ENCODE measurements at places on chromosomes 6 and 20.
A peak's percentile ranks its signal among the peaks of the same experiment; 100 is the strongest.

- no peak for DNase-seq
Observed at GRCh38 chr6:10268611-10269310, 146.1 kb downstream of the TFAP2A start.

DNA sequence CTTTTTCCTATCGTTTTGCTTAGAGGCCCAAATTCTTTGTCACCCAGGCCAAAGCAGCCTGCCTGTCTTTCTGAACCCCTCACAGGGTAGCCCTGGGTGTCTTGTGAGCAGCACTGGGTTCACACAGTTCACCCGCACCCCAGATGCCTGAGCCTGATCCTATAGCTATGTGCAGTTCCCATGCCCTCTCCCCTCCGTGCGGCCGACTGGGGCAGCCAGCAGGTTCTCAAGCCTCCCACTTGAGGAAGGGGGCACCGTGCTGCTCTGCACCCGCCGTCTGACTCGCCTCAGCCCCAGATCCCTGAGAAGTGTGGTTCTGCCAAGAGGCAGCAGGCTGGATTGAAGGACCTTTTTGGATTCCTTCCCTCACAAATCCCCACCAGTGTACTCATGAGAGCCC lies 89.0 kb downstream of the PSMB1 start:
- DNase-seq = no peak

DNA sequence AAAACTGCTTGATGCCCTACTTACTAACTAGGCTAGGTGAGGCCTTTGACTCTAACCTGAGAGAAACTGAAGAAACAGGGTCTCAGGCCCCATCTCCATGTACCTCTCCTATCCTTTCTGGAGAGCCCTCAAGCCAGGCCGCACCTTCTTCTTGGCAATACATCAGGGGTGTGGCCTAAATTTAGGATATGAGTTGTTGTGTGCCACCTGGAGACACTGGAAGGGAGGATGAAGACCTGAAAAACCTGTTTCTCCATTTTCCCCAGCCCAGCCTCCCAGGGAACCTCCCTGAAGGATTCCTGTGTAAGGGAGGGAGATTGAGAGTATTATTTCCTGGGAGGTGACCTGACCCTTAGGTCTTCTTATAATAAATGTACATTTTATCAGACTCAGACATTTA lies 3.1 kb downstream of the LY6G6D start:
- DNase-seq = peak; percentile 91

DNA sequence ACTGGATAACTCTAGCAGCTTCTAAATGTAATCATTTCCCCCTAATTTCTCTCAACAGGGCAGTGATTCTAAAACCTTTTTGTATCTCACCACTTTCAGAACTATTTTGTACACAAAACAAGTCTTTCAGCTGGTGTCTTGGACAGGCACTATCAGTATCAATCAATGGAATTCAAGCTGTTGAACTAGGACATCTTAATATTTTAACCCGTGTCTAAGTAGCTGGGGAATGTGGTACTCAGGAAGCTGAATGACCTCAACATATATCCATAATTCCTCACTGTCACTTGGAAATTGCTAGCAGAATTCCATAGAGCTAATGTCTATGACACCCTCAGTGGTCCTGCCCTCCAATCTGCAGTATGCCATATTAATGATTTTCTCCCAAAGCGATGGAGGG lies 24.5 kb downstream of the ADAT2 start:
- DNase-seq = no peak

DNA sequence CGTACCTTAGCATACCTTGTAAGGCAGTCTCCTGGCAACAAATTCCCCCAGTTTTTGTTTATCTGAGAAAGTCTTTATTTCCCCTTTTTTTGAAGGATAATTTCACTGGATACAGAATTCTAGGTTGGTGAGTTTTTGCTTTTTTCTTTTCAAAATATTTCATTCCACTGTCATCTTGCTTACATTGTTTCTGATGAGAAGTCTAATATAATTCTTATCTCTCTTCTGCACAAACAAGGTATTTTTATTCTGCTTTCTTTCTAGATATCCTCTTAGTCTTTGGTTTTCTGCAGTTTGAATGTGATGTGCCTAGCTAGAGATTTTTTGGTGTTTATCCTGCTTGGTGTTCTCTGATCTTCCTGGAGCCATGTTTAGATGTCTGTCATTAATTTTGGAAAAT lies 57.7 kb upstream of the EZR start:
- no peak for DNase-seq

DNA sequence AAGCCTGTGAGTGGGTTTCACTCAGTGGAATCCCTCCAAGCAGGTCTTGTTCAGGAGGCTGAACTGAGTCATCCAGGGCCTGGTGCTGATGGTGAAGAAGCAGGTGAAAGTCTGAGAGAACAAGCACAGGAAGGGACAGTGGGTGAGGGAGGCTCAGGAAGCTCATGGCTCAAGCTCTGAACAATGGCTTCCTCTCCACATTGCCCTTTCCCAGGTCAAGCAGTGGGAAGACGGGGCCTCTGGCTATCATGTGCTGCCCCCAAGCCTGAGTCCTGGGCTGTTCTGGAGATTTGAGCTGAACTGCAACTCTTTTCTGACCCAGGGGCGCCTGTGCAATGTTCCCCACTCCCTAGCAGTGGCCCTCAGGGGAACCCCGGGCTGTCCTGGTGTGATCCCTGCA lies 3.4 kb downstream of the CST9L start:
- DNase-seq = no peak

DNA sequence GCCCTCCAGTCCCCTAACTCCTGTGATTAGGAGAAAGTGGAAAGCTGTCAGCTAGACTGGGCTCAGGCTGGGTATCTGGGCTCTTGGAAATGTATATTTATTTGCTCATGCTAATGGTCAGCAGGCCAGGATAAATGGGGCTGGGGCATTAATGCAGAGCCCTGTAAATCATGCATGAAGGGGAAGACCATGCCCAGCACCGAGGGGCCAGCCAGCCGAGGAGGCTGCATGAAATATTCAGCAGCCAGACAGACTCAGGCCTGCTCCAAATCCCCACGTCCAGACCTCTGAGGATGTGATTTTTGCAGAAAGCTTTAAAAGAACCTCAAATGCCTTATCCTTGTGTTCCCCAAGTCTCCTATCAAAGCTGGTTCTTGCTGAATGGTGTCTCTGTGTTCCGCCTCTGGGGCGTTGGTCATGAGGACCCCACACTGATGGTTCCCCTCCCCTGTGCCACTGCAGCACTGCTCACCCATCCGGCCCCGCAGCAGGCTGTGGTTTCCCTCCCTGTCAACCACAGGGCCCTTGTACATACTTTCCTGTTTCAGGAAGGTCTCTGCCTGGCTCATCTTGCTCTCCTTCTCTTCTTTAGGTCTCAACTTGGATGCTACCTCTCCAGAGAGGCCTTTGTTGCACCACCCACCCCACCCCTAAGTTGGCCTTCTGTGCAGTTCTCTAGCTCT lies 358.4 kb downstream of the CDH26 start:
- no peak for DNase-seq

GRCh38 chr6:40931931-40932330 lies 107.1 kb downstream of the UNC5CL start:
- DNase-seq = no peak

GRCh38 chr6:148263010-148263409 lies 79.6 kb upstream of the SASH1 start:
- DNase-seq = peak; percentile 91

- DNase-seq = no peak
Observed at GRCh38 chr6:34237722-34238584, 1.3 kb downstream of the HMGA1 start.

GRCh38 chr6:170471491-170471890 lies 81.6 kb downstream of the PSMB1 start:
- no peak for DNase-seq

GRCh38 chr6:167588920-167589614 lies 237.6 kb upstream of the AFDN start:
- DNase-seq = no peak

GRCh38 chr20:35304956-35305355 lies 12.7 kb upstream of the FAM83C start:
- DNase-seq = no peak

GRCh38 chr6:52077180-52077884 lies 10.1 kb downstream of the PKHD1 start:
- DNase-seq = no peak

DNA sequence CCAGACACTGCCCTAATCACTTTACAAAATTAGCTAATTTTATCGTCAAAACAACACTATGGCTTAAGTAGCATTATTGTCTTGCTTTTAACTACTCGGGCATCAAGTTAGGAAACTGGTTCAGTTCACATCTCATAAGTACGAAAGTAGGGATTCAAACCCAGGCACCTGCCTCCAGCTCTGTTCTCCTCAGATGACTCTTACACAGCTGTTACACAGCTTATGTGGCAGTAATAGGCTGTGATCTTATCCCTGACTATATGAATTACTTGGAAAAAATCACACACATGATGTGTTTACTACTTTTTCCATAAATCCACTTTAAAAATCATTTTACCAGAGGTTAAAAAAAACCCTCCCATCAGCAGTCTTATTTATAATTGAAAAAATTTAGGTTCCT lies 389.2 kb upstream of the FLRT3 start:
- DNase-seq = no peak

DNA sequence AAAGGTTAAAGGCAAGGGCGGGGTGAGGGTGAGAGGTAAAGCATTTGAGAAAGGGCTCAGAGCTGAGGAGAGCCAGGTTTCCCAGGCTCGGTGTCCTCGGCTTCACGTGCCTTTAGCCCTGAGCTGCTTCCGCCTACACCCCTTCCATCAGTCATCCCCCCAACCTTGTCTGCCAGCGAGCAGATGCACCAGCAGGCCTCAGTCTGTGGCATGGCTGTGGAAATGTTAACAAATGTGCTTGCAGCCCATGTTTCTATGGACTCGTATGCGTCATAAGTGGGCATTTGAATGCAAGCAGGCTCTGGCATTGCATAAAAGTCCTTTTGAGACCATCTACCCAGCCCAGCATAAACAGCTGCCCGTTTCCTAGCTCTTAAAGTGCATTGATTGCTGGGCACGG lies 88.8 kb downstream of the SYNJ2 start:
- DNase-seq = no peak

GRCh38 chr6:10557913-10558312 lies 36.8 kb downstream of the GCNT2 start:
- DNase-seq = no peak

DNA sequence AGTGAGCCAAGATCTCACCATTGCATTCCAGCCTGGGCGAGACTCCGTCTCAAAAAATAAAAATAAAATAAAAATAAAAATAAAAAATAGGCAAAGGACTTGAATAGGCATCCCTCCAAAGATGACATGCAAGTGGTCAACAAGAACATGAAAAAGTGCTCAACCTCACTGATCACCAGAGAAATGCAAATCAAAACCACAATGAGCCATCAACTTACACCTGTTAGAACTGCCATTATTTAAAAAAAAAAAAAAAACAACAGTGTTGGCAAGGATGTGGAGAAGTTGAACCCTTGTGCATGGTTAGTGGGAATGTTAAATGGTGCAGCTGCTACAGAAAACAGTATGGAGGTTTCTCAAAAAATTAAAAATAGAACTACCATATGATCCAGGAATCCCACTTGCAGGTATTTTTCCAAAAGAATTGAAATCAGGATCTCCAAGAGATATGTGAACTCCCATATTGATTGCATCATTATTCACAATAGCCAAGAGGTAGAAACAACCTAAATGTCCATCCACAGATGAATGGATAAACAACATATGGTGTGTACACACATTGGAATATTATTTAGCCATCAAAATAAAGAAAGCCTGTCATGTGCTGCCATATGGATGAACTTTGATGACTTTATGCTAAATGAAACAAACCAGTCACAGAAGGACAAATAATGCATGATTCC lies 2.8 kb downstream of the C20orf203 start:
- no peak for DNase-seq

DNA sequence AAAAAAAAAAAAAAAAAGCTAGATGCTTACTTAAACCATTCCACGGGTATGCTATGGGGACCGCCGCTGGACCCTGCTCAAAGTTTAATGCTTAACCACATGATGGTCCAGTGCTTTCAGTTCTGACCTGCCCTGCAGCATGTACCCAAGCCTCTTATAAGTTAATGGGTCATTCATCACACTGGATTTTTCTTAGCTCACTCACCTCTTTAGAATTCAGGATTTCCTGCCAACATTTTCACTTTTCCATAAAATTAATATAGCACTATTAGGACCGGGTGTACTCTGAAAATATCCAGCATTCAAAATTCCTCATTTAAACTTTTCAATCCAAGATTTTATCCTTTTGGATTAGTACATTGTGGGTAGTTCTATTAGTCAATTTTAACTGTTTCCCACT lies 140.8 kb downstream of the ALDH8A1 start:
- no peak for DNase-seq

DNA sequence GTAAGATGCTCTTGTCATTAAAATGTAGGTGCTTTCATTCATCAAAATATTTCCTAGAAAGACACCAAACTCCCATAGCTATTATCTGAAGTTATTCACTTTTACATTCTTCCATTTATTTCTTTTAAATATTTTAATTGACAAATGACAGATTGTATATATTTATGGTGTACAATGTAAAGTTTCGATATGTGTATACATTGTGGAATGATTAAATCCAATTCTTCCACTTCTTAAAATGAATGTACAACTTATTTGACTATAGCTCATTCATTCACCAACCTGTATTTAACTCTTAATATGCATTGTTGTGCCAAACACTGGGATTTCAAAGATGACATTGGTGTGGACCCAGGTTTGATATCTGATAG lies 41.0 kb downstream of the CCN2 start:
- DNase-seq = no peak

GRCh38 chr20:17818187-17818586 lies 118.4 kb downstream of the BANF2 start:
- DNase-seq = no peak

- DNase-seq = no peak
Observed at GRCh38 chr6:169291646-169292337, 38.1 kb upstream of the THBS2 start.

- DNase-seq = no peak
Observed at GRCh38 chr6:28764014-28764723, 159.6 kb downstream of the TRIM27 start.

DNA sequence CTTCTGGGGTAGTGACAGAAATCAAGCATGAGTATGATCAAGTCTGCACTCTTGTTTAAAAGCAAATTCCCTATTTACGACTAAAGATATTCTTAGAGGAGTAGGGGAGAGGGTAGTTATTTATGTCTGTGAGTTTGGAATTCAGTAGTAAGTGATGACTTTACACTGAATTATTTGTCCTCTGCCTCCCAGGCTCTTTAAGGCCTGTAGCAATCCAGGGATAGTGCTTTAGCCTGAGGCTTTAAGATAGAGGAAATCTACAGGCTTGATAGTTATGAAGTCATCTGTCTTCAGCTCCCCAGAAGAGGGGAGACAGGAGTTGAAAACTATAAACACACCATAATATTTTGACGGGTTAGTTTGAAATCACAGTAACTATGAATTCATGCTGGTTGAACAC lies 664.5 kb downstream of the EPM2A start:
- DNase-seq = no peak

- no peak for DNase-seq
Observed at GRCh38 chr20:37274851-37275524, 13.4 kb upstream of the GHRH start.

GRCh38 chr6:18262702-18263417 lies 1.5 kb downstream of the DEK start:
- DNase-seq = peak; percentile 50

- DNase-seq = no peak
Observed at GRCh38 chr20:12502443-12502842, 506.3 kb upstream of the SPTLC3 start.

GRCh38 chr6:119584088-119584487 lies 234.5 kb upstream of the MAN1A1 start:
- no peak for DNase-seq

All from PC-9 (cell line).